ENCODE measurements at places on chromosomes 11 and 22. TPM values are rescaled to one million over a fixed set of nuclear protein-coding genes. Genes with fewer than 3 reads are reported as not detected.

- no peak for DNase-seq
Measured at GRCh38 chr22:31991102-31991839, 46.9 kb downstream of the YWHAH start.

DNA sequence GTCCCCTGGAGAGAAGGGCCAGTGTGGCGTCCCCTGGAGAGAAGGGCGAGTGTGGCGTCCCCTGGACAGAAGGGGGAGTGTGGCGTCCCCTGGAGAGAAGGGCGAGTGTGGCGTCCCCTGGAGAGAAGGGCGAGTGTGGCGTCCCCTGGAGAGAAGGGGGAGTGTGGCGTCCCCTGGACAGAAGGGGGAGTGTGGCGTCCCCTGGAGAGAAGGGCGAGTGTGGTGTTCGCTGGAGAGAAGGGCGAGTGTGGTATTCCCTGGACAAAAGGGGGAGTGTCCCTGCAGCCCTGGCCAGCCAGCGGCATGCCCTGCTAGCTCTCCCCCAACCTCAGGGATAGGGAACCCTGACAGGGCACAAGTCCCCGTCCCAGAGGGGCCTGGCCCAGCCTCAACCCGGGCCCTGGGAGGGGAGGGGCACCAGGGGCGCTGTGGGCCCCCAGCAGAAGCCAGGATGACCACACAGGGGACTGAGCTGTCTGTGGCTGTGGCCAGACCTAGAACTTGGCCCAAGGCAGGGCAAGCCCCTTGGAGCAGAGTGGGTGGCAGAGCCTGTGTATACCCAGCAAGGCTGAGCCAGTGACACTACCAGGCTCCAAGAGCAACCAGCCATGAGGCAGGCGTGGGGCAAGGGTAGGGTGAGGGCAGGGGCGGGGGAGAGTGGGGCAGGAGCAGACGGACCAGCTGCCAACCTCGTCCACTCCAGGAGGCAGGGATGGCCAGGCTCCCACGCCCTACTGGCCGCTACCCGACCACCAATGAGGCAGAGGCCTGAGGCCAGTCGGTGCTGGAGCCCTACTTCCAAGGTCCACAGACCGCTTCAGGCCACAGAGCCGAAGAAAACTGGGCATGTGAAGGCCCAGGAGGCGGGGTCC, 4.2 kb downstream of the HRAS start:
- DNase-seq: no peak

GRCh38 chr11:17742019-17742418, 7.4 kb downstream of the KCNC1 start:
- DNase-seq: no peak

DNA sequence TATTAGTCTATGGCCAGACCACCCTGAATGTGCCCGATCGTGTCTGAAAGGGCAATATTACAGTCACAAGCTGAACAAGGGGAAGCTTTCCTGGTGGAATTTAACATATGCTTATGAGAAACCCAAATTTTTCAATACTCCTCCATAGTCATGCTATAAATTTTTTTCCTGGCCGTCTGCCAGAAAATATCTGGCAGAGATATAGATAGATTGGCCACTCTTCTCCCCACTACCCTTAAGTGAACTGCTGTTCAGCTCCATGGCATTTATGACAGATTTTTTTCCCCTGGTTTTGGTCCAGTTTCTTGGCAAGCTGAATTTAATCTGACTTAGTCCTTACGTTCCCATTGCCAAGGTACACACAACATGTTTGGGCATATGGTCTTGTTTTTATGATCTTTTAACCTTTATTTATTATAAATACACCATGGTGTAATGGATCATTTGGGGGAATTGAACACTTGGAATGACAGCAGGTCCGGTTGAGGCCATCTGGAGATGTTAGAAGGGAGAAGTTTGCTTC, 328.5 kb downstream of the CNTN5 start:
- no peak for DNase-seq

- DNase-seq: no peak
Measured at GRCh38 chr22:20212754-20213699, 55.1 kb downstream of the RTN4R start.

- no peak for DNase-seq
Measured at GRCh38 chr22:20798974-20799373, 25.1 kb downstream of the SERPIND1 start.

Gene APOBEC3F
- 1.3 TPM for total RNA-seq

- DNase-seq: peak; percentile 22
Measured at GRCh38 chr11:120608760-120609211, 97.2 kb downstream of the GRIK4 start.

- DNase-seq: no peak
Measured at GRCh38 chr11:6067502-6067901, 36.9 kb upstream of the OR56A1 start.

DNA sequence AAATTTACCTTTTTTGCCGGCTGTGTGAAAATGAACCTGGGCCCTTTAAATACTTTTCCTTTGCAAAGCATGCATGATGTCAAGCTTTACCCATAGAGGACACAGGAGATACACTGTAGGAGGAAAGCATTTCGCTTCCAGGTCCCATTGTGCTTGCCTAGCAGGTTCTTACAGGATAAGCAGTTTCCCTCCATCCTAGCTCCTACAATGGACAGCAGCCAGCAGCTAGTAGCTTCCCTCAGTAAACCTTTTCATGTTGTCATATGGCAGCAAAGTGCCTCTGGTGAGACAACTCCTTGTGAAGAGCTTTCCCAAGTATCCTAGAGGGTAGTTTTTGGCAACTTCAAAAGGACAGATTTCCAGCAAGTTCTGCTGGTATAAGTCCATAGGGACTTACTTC, 78.4 kb downstream of the RBFOX2 start:
- DNase-seq: no peak

- no peak for DNase-seq
Measured at GRCh38 chr11:12642806-12643428, 31.3 kb upstream of the TEAD1 start.

Gene EXPH5
- 17.9 TPM for total RNA-seq

Gene RIMBP3C
- total RNA-seq: 0.14 TPM

DNA sequence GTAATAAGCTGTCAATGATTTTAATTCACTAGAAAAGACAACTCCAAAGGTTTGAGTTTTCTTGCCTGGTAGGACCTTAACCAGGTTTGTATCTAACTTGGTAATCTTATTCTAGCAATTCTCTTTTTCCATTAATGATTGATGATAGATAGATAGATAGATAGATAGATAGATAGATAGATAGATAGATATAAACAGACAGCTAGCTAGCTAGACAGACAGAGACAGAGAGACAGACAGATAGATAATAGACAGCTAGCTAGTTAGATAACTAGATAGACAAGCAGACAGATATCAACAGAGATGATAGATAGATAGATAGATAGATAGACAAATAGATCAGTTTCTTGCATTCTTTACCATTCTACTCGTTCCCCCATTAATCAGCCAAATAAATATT, 15.3 kb downstream of the TMPRSS6 start:
- no peak for DNase-seq

Gene OR51S1
- total RNA-seq: not detected

DNA sequence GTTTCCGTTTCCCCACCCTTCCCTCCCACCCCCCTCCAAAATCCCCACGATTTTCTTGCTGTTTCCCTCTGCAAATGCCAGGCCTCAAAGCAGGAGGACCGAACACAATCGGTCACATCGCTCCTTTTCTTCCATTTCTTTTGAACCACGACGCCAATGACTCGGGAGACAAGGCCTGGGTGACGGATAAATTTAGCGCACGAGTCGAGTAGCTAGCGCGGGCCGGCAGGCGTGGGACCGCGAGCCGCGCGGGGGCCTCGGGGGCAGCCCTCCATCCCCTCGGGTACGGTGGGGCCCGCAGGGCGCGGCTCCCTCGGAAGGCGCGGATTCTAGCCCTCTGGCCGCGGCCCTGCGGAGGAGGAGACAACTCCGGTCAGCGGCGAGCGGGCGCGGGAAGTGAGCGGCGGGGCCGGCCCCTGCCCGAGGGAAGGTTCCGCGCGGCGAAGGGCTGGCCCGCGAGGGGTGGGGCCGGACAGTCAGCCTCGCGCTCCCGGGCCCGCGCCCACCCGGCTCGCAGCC, 414 bp downstream of the JOSD1 start:
- peak; percentile 70 for DNase-seq

DNA sequence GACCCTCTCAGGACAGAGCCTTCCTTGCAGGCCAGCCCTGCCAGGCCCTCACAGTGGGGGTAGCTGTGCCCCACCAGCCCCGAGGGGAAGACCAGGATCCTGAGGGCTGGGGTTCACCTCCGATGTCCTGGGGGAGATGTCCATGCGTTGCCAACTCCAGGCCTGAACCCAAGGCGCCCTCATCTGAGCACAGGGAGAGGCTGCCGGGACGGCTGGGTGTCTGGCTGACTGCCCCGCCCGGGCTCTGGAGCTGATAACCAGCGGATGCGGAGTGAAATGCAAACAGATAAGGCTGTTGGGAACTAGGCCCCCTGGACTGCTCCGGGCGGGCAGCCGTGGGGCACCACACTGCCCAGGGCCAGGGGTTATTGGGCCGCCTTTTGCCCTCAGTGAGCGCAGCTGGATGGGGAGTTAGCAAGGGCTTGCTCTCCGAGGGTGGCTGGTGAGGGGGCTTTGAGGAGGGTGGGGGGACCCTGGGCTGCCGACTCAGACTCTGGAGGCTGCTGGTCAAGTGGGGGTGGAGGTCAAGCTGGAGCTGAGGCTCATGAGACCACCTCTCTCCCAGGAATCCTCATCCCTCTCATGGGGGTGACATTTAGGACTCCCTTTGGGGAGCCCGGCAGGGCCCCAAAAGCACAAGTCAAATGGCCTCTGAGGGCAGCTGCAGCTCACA, 5.6 kb upstream of the MUC6 start:
- peak; percentile 33 for DNase-seq

DNA sequence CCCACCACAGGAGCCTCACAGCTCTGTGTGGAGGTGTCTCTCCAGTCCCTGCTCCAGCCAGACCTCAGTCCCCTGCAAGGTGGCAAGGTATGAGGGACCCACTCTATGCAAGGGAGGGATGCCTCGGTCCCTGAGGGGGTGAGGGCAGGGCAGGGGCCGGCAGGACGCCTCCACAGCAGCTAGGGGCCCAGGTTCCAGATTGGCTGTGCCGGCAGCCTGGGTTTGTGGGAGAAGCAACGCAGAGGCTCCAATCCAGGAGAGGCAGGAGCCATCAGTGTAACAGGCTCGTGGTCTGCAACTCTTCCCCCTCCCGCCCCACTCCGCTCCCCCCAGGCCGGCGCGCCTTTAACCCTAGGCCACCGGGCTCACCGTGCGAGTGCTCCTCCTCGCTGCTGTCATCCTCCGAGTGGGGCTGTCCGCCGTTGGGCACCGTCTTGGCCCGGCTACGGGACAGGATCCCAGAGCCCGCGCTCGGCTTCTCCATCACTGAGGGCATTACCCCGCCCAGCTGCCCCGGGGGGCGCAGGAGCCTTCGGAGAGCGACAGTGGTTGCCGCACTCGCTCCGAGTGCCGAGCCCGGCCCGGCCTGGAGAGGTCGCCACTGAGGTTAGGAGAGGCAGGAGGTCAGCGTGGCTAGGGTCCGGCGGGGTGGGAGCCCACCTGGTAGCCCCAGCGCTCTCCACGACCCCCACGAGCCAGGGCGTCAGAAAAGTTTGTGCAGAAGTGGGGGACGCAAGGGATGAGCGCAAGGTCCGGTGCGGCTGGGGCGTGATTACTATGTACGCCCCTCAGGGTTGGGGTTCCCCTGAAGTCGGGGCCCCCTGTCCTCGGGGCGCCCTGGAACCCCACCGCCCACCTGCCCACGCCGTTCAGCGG, 765 bp downstream of the RCOR2 start:
- no peak for DNase-seq

Gene SHANK2
- 0.52 TPM for total RNA-seq

DNA sequence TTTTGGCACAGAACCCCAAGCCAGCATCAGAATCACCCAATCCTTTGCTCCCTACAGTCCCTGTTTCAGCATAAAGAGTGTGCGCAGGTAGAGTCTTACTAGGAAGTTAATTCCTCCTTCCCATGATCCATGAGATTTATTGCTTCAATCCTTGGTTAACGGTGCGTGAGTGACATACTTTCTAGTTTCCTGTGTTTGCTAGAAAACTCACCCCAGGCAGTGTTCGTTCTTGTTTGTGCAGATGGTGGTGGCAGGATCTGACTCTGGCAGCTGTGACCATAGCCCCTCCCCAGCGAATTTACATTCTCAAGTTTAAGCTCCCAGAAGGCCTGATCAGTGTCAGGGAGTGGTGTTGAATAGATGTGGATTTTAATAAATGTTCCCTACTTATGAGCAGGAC, 106.7 kb upstream of the CCT8L2 start:
- DNase-seq: no peak

DNA sequence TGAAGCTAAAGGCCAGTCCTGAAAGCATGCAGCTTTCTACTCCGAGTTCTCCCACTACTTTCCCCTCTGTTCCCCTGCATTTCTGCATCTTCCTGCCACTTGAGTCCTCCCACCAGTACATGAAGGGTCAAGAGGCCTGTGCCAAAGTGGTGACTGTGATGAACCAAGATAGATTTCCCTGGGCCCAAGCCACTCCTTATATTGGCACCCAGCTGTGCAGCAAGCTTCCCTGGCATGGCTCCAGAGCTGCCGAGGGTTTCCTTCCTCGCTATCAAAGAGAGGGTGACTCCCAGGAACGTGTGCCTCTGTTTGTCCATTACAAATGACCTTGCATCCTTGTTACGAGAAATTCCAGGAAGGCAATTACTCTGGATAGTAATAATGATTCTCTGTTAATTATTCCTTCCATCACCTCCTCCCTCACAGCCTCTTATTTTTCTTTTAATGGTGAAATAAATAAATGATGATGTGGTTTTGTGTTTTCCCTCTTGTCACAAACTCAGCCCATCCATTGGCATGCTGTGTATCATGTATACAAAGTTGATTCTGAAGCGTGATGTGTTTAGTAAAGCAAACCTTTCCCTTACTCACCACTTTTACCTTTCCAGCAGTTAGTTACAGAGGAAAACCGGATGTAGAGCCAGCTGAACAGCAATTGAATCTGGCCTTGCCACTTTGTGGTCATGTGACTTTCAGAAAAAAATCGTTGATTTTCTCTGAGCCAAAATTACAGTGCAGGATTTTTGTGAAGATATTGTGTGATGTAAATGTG, 8.3 kb downstream of the SRSF8 start:
- DNase-seq: peak; percentile 71

- no peak for DNase-seq
Measured at GRCh38 chr11:113199866-113200265, 114.5 kb upstream of the TTC12 start.

DNA sequence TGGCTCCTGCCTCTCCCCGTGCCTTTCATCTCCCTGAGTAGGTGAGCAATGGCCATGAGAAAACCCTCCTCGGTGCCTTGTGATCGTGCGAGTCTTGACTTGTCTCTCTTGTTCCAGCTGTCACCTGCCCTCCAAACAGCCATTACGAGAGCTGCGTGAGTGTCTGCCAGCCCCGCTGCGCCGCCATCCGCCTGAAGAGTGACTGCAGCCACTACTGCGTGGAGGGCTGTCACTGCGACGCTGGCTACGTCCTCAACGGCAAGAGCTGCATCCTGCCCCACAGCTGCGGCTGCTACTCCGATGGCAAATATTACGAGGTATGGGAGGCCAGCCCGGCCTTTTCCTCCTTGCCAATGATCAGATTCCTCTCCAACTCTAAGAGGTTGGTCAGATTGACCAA, 51.7 kb downstream of the TECTA start:
- DNase-seq: no peak

Gene INPPL1
- 90.2 TPM for total RNA-seq

Gene DTX4
- total RNA-seq: 4.2 TPM

- DNase-seq: no peak
Measured at GRCh38 chr22:25930788-25931310, 188.9 kb downstream of the MYO18B start.

Gene PRR14L
- 55.0 TPM for total RNA-seq

Gene KREMEN1
- 3.6 TPM for total RNA-seq

- DNase-seq: no peak
Measured at GRCh38 chr11:32173977-32174376, 83.1 kb downstream of the RCN1 start.
